Neural progenitor cell (in vitro differentiated cells): ENCODE measurements at places on chromosomes 1 and 21.

DNA sequence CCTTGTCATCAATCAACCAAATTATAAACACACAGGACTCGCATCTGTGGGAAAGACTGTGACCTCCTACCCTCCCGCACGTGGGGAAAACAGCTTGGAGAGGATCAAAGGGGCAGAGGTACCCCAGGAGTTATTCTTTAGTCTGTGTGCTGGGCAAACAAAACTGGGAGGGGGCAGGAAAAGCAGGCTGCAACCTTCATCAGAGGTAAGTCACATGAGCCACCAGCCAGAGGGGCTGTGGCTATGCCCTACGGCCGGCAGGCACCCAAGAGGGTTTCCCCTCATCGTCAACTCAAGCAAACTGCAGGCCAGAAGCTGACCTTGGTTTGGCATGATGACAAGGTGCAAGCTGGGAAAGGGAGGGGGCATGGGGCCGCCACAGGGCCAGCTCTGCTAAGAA, 12.5 kb downstream of the SMIM12 start:
- DNase-seq = no peak

DNA sequence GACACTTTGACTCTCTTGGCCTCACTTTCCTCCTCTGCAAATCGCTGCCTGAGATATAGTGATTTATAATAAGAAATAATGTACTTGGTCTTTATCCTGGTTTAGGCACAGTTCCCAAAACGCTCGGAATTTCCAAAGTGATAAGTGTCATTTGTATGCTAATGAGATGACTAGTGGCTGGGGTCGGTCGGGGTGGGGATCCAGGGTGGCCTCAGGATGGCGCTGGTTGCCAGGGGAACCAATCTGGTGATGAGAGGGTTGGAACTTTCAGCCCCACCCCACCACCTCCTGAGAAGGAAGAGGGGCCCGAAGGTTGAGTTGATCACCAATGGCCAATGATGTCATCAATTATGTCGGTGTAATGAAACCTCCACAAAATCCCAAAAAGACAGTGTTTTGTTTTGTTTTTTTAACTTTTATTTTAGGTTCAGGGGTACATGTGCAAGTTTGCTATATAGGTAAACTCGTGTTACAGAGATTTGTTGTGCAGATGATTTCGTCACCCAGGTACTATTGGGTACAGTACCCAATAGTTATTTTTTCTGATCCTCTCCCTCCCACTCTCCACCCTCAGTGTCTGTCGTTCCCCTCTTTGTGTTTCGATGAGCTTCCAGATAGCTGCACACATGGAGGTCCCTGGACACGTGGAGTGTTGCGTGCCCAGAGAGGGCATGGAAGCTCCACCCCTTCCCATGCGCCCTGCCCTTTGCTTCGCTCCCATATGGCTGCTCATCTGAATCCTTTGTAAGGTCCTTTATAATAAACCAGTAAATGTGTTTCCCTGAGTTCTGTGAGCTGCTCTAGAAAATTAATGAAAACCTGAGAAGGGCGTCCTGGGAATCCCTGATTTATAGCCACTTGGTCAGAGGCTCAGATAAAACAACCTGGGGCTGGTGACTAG, 97.2 kb downstream of the KCNN3 start:
- peak; percentile 65 for DNase-seq

GRCh38 chr1:35726450-35727433, 8.1 kb upstream of the C1orf216 start:
- peak; percentile 83 for DNase-seq

- DNase-seq = no peak
These were observed 22.2 kb downstream of the SLC25A33 start for GRCh38 chr1:9561429-9561828.

- no peak for DNase-seq
These were observed 36.1 kb downstream of the CLSTN1 start for GRCh38 chr1:9787702-9788101.
